ENCODE measurements at places on chromosomes 16 and 17.
A peak's percentile ranks its signal among the peaks of the same experiment; 100 is the strongest.

GRCh38 chr17:63827002-63827800 is at the start of the genes FTSJ3 and PSMC5:
TSS of gene FTSJ3 (minus strand) at chr17:63827663. CDS start at chr17:63826902, 761 bp downstream.
TSS of gene PSMC5 (plus strand) at chr17:63827431. CDS start at chr17:63827491, 60 bp downstream.
- peak; percentile 98 for DNase-seq

DNA sequence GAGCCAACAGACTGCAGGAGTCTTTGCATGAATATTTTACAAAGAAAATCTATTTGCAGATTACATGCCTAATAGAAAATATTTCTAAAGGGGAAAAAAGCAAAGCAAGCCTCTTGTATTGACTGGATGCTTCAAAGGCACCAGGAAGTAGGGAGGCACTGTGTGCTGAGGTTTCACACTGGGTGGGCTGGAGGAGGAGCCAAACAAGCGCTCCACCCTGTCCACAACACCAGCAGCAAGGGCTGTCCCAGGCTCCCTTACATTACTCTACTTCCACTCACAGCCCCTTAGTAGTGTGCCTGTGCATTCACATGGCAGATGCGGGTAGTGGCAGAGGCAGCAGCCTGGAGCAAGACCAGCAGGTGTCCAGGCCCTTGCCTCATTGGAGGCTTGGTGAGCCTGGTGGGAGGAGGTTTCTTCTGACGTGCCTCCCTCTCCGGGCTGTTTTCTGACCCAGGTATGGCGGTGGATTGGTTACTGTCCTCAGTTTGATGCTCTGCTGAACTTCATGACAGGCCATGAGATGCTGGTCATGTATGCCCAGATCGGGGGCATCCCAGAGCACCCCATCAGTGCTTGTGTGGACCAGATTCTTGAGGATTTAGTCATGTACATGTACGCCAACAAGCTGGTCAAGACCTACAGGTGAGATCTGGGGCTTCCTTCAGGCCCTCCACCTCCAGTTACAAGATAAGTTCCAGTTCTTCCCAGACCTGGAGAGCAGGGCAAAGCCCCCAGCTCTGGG is 7.0 kb upstream of the CCNF start:
- peak; percentile 30 for DNase-seq

- DNase-seq: no peak
Observed at GRCh38 chr17:74872313-74873036, at the start of gene FDXR. TSS of gene FDXR (minus strand) at chr17:74872994. CDS start at chr17:74872944, 50 bp downstream.

GRCh38 chr17:74749279-74750038 is 1.0 kb downstream of the NHERF1 start:
- peak; percentile 71 for DNase-seq

- DNase-seq: no peak
Observed at GRCh38 chr17:18225642-18226283, 328 bp downstream of the LLGL1 start.

DNA sequence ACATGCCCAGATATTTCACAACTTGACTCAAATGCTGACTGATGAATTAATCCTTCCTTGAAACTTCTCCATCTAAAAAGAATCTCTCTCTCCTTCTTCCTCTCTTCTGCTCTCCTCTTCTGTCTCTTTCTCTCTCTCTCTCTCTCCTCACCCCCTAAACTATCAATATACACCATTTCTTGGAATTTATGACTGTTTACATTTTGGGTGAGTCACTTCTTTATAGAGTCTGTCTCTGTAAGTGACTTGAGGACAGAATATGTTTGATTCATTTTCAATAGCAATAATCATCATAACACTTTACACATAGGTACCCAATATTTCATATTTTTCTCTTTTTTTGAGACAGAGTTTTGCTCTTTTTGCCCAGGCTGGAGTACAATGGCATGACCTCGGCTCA is 15.3 kb downstream of the OR3A1 start:
- DNase-seq: no peak

- no peak for DNase-seq
Observed at GRCh38 chr16:23629516-23629915, 11.6 kb downstream of the PALB2 start.

- DNase-seq: no peak
Observed at GRCh38 chr16:24810951-24811843, 34.6 kb upstream of the SLC5A11 start.

DNA sequence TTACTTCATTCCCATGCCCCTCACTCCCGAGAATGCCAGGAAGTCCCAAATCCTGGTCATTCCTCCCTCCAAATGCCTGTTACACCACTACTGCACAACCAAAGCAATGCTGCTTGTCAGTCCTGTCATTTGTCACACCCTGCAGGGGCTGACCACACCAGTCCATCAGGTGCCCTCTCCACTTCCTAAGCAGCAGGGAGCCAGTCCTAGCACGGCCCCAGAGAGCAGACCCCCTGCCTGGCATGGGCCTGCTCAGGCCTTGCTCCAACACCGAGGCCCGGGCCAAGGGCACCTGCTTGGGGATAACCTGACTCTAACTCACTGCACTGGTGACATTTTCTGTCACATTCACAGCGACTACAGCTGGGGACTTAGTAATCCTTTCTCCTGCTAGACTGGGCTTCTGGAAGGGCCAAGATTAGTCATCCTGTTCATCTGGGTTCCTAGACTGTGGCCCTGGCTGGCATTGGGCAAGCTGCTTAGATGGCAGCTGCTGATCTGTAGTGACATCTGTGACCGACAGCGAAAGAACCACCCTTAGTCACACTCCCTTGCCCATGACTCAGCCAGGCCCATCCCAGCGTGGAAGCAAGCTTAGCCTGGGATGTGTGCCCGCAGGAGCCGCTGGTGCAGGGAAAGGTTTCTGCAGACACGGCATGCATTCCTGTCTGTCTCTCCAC is 5.4 kb downstream of the ALYREF start:
- no peak for DNase-seq

DNA sequence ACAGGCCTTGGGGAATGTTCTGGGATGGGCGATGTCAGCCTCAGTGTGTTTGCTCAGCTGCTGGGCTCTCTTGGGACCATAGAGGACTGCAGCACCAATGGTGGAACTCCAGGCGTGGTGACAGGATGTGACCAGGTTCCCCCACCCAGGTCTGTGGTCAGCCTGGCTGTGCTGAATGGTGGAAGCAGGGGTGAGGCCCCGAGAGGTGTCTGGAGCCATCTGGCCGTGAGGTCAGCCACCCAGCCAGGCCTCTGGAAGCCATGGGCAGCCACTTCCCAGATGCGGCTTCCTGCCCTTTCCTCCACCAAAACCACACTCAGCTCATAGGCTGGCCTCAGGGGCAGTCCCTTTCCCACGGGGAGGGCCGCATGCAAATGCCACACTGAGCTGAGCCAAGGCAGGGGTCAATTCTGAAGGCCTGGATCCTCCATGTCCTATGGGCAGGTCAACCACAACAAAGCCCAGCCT is 7.8 kb upstream of the MAPK7 start:
- peak; percentile 46 for DNase-seq

DNA sequence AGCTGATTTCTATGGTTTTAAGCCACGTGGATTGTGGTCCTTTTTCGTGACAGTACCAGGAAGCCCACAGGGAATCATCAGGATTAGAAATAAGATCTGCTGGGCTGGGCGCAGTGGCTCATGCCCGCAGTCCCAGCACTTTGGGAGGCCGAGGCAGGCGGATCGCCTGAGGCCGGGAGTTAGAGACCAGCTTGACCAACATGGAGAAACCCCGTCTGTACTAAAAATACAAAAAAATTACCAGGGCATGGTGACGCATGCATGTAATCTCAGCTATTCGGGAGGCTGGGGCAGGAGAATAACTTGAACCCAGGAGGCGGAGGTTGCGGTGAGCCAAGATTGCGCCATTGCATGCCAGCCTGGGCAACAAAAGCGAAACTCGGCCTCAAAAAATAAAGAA is 6.5 kb downstream of the NMRAL1 start:
- no peak for DNase-seq

- DNase-seq: peak; percentile 50
Observed at GRCh38 chr16:89170346-89171215, 967 bp upstream of the CDH15 start.

DNA sequence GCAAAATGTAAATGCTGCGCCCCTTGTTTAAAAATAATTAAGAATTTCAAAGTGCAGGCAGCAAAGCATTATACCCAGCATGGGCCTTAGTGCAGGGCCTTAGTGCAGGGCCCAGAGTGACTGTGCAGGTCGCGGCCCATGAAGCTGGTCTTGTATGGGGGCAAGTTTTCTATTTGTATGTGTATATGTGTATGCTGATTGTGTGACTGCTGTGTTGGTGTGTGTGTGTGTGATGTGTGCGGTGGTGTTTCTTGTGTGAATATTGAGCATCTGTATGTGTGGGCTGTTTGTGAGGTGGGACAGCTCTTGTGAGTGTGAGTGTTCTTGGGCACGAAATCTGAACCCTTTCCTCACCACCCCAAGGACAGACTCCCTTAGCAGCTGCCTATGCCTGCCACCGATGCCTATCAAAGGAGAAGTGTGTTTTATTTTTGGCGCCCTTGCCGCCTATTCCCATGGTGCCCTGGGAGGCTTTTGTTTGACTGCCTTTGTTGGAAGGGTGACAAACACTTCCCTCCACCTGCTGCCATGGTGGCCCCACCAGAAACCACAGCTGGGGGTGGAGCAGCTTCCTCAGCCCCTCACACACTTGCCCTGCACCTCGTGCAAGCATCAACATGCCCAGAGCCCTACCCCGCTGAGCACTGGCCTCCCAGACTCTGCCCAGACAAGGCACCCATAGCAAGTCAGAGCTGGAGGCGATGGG is 18.0 kb downstream of the CCR7 start:
- DNase-seq: peak; percentile 87

- no peak for DNase-seq
Observed at GRCh38 chr17:72510351-72511016, 389.7 kb downstream of the SOX9 start.

DNA sequence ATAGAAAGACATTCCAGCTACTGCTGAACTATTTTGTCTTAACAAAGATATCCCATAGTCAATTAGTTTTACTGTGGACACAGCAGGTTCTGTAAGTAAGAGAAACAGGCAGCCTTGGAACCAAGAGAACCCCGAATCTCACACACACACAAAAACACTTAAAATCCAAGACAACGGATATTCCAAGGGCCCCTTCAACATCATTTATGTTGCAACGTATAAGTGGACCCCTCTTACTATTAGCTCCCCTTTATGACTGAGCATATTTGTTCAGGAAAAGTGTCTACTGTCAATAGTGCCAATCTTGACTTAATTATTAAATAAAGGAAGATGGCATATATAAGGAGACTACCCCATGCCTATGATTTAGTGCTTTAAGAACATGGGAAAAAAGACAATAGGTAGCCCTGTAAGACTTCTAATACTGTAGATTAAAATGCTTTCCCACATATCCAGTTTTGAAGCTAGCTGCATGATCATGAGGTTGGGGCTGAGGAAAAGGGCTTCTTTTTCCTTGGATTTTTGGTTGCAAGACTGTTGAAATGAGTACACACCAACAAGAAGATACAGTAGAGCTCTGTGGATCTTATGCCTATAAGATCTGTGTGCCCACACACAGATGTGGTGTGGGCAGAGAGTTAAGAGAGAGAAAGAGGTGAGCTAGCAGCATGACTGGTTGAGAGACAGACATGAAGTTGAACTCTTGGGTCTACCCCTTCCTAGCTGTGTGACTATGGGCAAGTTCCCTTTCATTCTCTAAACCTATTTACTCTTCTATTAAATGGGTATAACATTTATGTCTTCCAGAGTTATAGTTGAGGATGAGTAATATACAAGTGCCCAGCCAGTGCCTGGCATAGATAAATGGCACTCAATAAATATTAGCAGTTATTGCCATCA is 3.0 kb downstream of the MMD start:
- no peak for DNase-seq

- DNase-seq: peak; percentile 74
Observed at GRCh38 chr16:3577302-3577752, at the start of gene NLRC3. TSS of gene NLRC3 (minus strand) at chr16:3577403. CDS start at chr16:3565036, 12,367 bp downstream.

DNA sequence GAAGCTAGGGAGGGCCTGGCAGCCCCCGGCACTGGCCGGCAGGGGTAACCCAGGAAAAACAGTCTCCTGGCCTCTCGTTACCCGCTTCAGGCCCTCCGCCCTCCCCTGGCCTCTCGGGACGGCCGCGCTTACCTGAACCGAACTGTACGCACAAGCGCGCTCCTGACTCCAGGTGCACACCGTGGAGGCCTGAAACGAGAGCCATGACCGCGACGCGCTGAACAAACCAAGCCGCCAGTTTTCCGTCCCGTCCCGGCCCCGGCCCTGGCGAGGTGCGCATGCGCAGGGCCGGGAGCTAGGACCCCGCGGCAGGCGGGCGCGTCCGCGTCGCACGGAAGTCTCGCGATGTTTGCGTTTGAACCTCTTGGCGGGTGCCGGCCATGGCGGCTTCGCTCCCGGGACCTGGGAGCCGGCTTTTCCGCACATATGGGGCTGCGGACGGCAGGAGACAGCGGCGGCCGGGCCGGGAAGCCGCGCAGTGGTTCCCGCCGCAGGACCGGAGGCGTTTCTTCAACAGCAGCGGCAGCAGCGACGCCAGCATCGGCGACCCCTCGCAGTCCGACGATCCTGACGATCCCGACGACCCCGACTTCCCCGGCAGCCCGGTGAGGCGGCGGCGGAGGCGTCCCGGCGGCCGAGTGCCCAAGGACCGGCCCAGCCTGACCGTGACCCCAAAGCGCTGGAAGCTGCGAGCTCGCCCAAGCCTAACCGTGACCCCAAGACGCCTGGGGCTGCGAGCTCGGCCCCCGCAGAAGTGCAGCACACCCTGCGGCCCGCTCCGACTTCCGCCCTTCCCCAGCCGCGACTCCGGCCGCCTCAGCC is at the start of gene HASPIN:
TSS of gene HASPIN (plus strand) at position 348 of the 822 bp plus-strand sequence. CDS start at position 381, 33 bp downstream.
- DNase-seq: peak; percentile 94

DNA sequence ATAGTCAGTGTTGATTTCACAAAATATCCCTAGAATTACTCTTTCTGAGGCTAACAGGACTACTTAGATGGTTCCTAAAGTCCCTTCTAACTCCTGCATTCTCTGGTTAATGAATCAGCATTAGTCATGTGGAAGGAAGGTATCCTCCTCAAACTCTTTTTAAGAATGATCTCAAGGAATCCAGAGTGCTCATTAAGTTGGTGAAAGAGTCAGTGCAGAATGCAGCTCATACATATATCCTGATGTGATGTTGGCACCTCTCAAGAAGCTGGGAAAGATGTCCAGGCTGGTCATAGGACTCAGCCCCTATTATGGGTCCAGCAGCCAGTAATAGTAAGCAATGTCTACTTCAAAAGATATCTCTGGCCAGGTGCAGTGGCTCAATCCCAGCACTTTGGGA is 65.5 kb downstream of the PIGL start:
- no peak for DNase-seq

- DNase-seq: no peak
Observed at GRCh38 chr16:84737192-84738011, 37.6 kb downstream of the USP10 start.

- no peak for DNase-seq
Observed at GRCh38 chr16:86498155-86498670, 12.1 kb upstream of the FOXF1 start.

GRCh38 chr16:67428146-67428731 is 2.7 kb upstream of the HSD11B2 start:
- DNase-seq: peak; percentile 75

GRCh38 chr17:17516941-17517720 is 20.9 kb upstream of the RASD1 start:
- DNase-seq: no peak

All from activated naive CD4-positive, alpha-beta T cell treated with anti-CD3 and anti-CD28 coated beads, Interleukin-2, amount 10 ng/mL, durations not matched to agents 7 days and 5 days (primary cell).